T follicular helper cell (primary cell): ENCODE measurements at places on chromosomes 5 and 9.
A peak's percentile ranks its signal among the peaks of the same experiment; 100 is the strongest.

DNA sequence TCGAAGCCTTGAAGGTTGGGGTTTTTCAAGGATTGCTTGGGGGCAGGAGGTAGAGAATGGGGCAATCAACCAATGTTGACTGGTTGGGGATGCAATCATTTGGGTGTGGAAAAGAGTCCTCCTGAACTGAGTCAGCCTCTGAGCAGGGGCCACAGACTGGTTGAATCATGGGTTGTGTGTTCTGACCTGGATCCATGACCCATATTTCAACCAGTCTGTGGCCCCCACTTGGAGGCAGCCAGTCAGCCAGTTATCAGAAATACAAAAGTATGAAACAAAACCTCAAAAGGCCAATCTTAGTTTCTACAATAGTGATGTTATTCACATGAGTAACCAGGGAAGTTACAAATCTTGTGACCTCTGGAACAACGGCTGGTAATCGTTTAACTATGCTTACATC lies 81.4 kb upstream of the RANBP6 start:
- DNase-seq = no peak

- no peak for DNase-seq
These were observed 5.6 kb downstream of the P4HA2 start for GRCh38 chr5:132221781-132222648.

DNA sequence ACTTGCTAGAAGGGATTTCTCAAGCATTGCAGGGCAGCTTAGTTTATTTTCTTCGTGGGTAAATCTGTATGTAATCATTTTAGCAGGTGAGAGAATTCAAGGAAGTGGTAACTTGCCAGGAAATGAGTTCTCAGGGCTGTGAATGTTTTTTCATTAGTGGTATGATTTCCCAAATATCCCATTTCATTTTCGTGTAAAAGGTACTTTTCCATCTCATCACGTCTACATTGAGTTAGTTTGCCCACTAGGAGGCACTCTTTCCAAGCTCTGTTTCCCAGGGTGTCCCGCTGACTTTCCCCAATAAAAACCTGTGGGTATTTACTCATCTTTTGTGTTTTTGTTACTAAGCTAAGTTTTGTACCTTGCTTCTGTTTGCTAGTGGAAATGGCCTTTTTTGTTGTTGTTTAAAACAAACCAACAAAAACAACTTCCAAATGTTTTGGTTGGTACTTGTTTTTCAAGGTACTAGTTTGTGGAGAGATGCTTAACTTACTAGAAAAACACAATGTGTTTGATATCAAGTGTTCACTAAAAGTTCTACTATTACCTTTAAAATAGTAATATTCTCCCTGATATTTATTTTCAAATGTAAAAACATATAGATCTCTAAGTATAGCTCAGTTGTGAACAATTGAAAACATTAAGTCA lies 373.6 kb downstream of the ADGRV1 start:
- peak; percentile 1 for DNase-seq

DNA sequence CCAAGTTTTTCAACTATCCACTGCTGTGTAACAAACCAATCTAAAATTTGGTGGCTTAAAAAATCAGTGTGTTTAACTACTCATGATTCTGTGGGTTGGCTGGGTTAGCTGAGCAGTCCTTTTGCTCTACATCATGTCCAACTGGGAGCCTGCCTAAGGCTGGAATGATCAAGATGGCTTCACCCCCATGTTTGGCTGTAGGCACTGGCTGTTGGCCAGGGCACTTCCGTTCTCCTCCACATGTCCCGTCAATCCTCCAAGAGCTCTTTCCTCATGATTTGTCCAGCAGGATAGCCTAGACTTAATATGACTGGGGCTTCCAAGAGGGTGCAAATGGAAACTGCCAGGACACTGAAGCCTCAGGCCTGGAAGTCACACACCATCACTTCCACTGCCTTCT lies 17.0 kb upstream of the TSSK1B start:
- no peak for DNase-seq

DNA sequence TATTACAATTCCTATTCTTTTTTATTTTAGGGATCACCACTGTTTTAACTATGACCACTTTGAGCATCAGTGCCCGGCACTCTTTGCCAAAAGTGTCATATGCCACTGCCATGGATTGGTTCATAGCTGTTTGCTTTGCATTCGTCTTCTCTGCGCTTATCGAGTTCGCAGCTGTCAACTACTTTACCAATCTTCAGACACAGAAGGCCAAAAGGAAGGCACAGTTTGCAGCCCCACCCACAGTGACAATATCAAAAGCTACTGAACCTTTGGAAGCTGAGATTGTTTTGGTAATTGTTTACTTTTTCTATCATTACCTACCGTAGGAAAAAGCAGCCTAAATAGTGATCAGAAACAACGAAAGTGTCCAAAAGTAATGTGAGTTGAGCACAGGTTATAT lies 6.4 kb downstream of the GABRA6 start:
- DNase-seq = no peak

GRCh38 chr9:108017671-108018070 lies 528.1 kb upstream of the KLF4 start:
- no peak for DNase-seq

GRCh38 chr9:128987805-128988204 lies 40.3 kb downstream of the NUP188 start:
- no peak for DNase-seq

DNA sequence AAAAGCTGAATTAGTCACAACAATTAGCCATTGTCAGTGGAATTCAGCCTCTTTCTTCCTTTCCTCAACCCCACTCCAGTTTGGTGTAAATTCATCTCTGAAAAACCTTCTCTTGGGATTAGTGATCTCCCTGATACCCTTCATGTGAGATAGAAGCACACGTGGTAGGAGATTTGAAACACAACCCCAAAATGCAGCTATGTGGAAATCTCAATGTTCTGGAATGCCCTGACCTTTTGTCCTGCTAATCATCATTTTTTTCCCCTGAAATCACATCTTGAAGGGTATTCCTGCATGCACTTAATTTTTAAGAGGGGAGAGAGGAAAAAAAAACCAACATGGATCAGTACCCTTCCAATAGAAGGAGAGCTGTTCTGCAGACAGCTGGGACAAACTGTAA lies 612.6 kb downstream of the EBF1 start:
- no peak for DNase-seq

GRCh38 chr5:181036816-181037364 lies 3.2 kb upstream of the BTNL9 start:
- no peak for DNase-seq

GRCh38 chr5:175659546-175660253 lies 1.8 kb downstream of the HRH2 start:
- no peak for DNase-seq

DNA sequence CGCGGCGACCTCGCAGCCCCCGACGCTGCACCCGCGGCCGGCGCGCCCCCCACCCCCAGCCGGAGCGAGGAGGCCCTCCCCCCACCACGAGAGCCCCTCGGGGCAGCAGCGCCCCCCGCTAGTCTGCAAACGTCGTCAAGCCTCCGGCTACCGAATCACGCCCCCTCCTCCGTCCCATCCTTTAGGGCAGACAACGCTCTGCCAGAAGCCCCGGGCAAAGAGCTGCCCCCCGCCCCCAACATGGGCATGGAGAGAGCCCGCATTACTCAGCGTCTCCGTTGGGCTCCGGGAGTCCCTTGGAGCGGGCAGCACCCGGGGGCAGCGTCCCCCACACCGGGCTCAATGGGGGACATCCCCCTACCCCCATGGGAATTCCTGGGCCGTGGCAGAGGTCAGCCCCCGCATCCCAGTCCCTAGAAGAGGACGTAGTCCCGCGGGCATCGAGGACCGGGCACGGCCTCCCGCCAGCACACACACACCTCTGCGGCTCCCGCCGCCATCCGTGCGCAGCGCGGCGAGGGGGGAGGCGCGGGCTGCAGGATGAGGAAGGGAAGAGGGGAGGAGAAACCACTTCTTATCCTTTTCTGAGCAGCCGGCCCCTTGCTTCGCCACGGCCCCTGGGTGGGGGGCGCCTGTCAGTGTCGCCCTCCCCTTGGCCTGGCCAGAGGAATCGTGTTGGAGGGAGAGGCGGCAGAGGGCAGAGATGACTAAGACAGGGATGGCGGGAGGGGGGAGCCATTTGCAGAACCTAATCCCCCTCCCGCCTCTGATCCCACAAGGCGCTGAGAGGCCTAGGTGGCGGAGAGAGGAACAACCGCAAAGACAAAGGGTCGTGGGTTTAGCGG lies 750 bp downstream of the DNM1 start:
- no peak for DNase-seq

DNA sequence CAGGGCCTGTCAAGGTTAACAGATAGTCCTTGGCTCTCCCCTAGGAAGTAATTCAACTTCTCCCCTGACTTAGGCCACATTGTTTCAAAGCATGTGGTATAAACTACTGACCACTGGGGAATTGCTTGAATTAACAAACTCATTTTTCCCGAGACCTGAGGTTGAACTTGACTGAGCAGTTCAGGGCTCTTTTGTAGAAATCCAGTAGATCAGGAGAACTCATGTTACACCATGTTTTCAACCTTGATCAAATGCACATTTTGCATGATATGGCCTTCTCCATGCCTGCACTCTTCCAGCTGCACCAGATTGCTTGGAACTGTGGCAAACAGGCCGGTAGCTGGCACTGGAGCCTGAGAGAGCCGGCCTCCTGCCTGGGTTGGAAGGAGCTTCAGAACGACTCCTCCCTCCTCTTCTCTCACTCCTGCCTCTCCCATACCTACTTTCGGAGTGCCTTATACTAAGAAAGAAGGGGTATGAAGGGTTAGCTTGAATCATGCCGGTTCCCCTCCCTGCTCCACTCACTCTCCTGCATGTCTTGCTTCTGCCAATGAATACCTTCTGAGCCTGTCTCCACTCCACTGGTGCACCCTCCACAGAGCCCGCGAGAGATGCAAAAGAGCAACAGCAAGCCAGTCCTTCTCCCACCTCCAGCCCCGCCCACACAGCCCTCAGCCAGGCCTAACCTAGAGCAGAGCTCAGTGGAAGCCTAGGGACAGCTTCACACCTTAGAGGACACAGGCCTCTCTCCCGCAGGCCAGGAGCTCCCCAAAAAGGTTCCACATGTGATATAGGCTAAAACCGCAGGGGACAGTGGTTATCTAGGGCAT lies 159.4 kb downstream of the MACROH2A1 start:
- no peak for DNase-seq

DNA sequence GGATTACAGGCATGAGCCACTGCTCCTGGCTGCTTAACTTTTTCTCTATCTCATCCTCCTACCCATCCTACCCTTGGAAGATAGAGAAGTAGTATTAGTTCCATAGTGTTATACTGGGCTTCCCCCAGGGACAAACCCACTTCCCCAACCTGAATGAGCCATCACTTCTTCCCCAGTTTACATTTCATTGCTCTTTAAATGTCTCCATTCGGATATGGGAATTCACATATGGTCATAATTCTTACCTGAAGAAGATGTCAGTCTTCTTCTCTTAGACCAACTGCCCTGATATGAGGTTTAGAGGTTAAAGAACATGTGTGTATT lies 1.9 kb downstream of the CD274 start:
- no peak for DNase-seq

DNA sequence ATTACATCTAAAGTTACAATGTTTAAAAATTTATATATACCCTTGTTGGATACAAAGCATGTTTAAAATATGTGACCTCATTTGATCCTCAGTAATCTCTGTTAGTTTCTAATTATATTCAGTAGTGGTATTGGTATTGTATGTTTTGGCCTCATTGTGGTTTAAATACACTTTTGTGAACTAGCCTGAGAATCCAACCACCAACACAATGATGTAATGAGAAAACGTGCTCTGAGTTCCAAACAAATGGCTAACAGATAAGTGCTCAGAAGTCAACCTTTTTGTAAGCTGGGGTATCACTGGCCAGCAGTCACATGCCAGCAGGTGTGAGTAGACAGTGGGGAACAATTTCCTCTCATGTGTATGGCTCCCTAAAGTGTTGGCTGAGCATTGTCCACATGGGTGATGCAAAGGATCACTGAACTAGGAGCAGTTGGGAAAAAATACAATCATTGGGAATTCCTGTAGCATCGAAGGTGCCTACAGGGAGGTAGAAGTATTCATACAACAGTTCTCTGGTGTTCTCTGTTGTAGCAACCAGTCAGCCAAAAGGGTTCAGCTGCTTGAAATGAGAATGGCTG lies 56.1 kb downstream of the DOCK8 start:
- no peak for DNase-seq

GRCh38 chr5:44497606-44498005 lies 108.4 kb upstream of the FGF10 start:
- DNase-seq = no peak

GRCh38 chr5:83718195-83718825 lies 2.3 kb downstream of the HAPLN1 start:
- no peak for DNase-seq

DNA sequence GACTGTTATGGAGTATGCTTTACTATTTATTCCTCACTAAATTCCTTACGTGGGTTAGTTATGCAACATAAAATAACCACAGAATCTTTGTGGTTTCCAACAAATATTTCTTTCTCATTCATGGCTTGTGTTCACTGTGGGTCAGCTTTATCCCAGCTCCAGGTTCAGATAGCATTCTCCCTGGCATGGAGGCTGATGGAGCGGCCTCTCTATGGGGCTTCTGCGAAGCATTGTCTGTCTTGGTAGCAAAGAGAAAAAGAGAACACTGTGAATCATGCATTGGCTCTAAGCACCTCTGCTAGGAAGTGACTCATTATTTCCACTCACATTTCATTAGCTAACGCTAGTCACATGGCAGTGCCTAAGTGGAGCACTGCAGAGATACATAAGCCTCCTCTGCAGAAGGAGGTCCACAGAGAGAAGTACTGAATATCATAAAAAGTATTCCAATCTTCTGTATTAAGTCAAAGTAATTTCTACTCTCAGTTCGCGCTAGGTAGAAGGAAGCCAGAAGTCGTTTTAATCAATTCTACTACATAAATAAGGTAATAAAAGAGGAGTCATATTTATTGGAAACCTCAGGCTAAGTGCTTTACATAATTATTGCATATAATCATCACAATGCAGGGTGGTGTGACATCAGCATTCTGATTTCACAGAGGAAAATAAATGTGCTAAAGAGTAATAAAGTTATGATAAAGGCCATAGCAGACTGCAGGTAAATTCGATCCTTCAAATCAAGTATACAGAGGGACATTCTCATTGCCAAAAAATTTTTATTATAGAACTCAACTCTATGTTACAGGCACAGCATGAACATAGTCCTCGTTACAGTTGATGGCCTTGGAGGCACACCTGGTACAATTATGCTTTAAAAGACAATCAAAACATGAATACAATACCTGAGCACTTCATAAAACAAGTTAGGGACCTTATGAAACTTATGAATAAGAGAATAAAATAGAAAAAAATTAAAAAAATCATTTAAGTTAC lies 531.1 kb downstream of the CETN3 start:
- no peak for DNase-seq

- DNase-seq = no peak
These were observed 313.3 kb downstream of the PIK3R1 start for GRCh38 chr5:68528821-68529273.

DNA sequence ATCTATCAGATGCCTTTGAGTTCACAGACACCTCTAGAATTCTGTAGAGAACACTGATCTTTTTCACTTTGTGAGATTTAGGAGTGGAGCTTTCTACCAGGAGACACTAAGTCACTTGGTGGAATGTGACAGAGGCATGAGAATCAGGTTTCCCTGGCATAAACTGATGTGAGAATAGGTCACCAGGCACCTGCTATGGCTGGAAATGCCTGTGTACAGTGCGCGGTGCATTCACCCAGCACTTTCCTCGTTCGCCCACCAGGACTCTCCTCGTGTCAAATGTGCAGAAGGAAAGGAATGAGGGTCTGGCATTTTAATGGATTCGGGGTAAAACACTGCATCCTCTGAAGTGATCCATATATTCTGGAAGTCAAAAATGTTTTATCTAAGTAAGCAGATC lies 281.8 kb upstream of the TUT7 start:
- DNase-seq = no peak

- no peak for DNase-seq
These were observed 103.6 kb downstream of the GTF3C4 start for GRCh38 chr9:132773764-132774339.

GRCh38 chr5:133742431-133742988 lies 130.2 kb upstream of the FSTL4 start:
- DNase-seq = no peak
